Cardiac ventricle fibroblast (primary cell): ENCODE measurements at places on chromosomes 2 and 18. TPM values are rescaled to one million over a fixed set of nuclear protein-coding genes. Genes with fewer than 3 reads are reported as not detected.

Gene SPC25
- total RNA-seq, result 0.44 TPM in 1 of 2 replicates, not detected in the other

Gene IL1F10
- total RNA-seq, result not detected in 2 replicates

Gene POMC
- total RNA-seq, result 2.1 and 5.2 TPM in 2 replicates

Gene DAPL1
- total RNA-seq, result not detected in 2 replicates

Gene GRHL1
- total RNA-seq, result not detected in 2 replicates

Gene HOXD3
- total RNA-seq, result not detected in 2 replicates

Gene SCN2A
- total RNA-seq, result 0.10 and 0.12 TPM in 2 replicates

Gene LOXHD1
- 0.05 TPM in 1 of 2 replicates, not detected in the other for total RNA-seq

Gene CREG2
- total RNA-seq, result 0.59 and 1.1 TPM in 2 replicates

Gene PLCL1
- 15.5 and 16.7 TPM in 2 replicates for total RNA-seq

Gene ACP1
- total RNA-seq, result 57.5 and 73.5 TPM in 2 replicates

Gene ZNF236
- 6.7 and 10.2 TPM in 2 replicates for total RNA-seq

Gene CCDC68
- total RNA-seq, result 1.5 and 2.4 TPM in 2 replicates

Gene LRRTM4
- total RNA-seq, result not detected in 2 replicates

Gene ABCB11
- 0.37 and 0.39 TPM in 2 replicates for total RNA-seq

Gene GALR1
- under 0.01 TPM in 1 of 2 replicates, not detected in the other for total RNA-seq

Gene POTEJ
- total RNA-seq, result not detected in 2 replicates

Gene FAM124B
- total RNA-seq, result 0.39 and 0.56 TPM in 2 replicates

Gene SH3RF3
- 5.4 and 5.6 TPM in 2 replicates for total RNA-seq

Gene TSGA10
- 0.49 and 2.1 TPM in 2 replicates for total RNA-seq

Gene FBXO36
- 2.6 and 2.9 TPM in 2 replicates for total RNA-seq

Gene SCG2
- total RNA-seq, result 25.9 and 26.6 TPM in 2 replicates

Gene EMILIN1
- 661 and 781 TPM in 2 replicates for total RNA-seq

Gene PARD6G
- total RNA-seq, result 1.4 and 1.8 TPM in 2 replicates

Gene FBXO15
- not detected in 2 replicates for total RNA-seq

Gene ALLC
- not detected in 2 replicates for total RNA-seq

Gene KHK
- 1.1 TPM in 1 of 2 replicates, not detected in the other for total RNA-seq

Gene SPATA3
- not detected in 2 replicates for total RNA-seq

Gene ATP6V1C2
- total RNA-seq, result 0.10 and 0.50 TPM in 2 replicates

Gene CFAP65
- total RNA-seq, result 0.34 TPM in 1 of 2 replicates, not detected in the other

Gene TPRKB
- total RNA-seq, result 13.7 and 13.8 TPM in 2 replicates

Gene SLC25A52
- total RNA-seq, result not detected in 2 replicates

Gene CDKL4
- total RNA-seq, result 0.39 and 0.50 TPM in 2 replicates

Gene CYRIA
- 2.9 and 3.1 TPM in 2 replicates for total RNA-seq

Gene CCDC141
- total RNA-seq, result not detected in 2 replicates

Gene CD8B
- not detected in 2 replicates for total RNA-seq

Gene REG1B
- total RNA-seq, result not detected in 2 replicates

Gene OBSL1
- 111 and 117 TPM in 2 replicates for total RNA-seq

Gene CERKL
- not detected in 2 replicates for total RNA-seq

Gene CRYGC
- total RNA-seq, result not detected in 2 replicates

Gene PROKR1
- total RNA-seq, result not detected in 2 replicates
